Esophagus squamous epithelium (tissue), 5 donors: ENCODE measurements at places on chromosomes 7 and 10.
A peak's percentile ranks its signal among the peaks of the same experiment; 100 is the strongest.

GRCh38 chr10:36638462-36639155, 486.8 kb upstream of the ANKRD30A start:
- DNase-seq: no peak

GRCh38 chr7:87628780-87629569, 777 bp downstream of the RUNDC3B start:
- DNase-seq: no peak

DNA sequence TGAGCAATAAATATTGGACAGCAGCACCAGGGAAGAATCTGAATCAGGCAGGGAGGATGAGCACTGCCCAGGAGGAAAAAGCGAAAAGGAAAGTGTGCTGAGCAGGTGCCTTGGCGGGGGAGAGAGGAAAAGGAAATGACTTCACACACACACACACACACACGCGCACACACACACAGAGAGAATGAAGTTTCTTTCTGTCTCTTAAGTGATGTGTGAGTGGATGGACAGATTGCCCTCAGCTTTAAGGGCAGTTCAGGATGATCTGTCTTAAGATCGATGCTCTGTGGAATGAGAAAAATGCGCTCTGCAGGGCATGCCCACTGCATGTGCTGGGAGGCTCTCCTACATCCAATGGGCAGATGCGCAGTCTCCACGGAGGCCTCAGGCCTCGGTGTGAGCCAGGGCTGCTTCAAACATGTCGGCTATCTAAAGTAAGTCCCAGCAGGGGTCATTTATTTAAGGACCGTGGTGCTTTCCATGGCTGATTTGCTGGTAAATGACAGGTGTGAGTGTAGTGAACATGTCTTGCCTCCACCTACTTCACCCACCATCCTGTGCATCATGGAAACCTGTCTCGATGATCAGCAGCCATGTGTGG, 2.5 kb upstream of the ACBD5 start:
- DNase-seq: peak; percentile 42

DNA sequence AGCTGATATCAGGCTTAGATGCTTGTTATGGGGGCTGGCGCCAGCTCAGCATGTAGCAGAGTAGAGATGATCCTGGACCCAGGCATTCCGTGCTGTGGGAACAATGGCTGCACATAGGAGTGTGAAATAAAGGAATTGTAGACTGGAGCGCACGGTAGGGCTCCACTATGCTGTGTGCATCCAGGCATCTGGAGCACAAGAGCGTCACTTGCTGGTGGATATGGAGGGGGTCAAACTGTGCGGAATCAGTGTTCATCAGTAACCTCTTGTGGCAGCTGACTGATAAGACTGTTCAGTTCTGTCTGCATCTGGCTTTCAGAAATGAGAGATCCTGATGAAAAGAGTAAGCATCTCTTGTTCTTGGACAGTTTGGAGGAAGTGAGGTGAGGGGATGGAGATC, 55.8 kb downstream of the ZNF503 start:
- no peak for DNase-seq

DNA sequence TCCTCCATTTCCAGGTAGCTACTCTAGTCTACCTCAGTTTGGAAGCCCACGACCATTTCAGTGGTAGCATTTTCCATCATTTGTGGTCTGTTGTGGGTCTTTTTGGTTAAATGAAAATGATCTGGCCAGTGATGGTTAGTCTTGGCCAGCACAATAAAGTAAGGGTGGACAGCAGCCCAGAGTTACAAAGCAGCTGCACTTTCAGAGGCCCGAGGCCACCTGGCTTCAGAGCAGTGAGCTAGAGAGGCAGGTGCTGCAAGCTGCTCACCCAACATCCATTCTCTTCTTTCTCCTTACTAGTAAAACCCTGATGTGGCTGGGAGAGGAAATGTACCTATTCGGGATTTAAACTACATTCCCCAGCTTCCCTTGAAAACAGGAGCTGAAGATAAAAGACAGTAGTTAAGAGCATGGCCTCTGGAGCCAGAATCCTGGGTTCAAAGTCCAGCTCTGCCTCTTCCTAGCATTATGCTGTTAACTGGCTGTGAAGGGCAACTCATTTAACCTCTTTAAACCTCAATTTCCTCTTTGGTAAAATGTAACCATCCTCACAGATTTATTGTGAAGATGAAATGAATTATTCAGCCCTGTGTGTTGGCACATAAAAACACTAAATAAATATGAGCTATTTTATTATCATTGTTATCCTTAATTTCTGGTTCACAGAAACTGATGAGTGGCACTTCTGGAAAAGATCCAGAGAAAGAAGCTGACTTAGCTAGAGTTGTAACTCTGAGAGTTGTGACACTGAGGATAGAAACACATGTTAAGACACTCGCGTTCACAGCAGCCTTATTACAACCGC, 517.4 kb downstream of the PARD3 start:
- no peak for DNase-seq
